ENCODE measurements at places on chromosomes 6 and 20.
A peak's percentile ranks its signal among the peaks of the same experiment; 100 is the strongest.

GRCh38 chr6:149938571-149939355 is 3.1 kb upstream of the ULBP2 start:
- no peak for DNase-seq

DNA sequence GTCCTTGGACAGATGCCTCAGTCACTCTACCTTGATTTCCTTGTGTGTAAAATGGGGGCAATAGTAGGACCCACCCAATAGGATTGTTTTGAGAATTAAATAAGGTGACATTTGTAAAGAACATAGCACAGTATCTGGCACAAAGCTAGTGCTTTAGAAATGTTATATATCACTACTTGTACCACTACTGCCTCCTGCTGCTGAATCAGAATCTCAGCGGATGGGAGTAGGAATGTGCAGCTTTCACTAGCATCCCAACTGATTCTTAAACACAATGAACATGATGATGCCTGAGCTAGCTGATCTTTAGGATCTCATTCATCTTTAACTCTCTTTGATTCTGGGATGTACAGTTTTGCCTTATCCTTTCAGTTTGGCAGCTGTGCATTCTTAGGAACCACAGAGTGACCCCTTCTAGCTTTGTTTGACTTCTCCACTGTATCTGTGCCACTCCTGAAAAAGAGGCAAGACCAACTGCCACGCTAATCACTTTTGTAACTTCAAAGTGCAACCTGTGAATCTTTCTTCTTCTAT is 7.2 kb downstream of the PBOV1 start:
- DNase-seq: no peak

GRCh38 chr6:161660666-161661571 is 387.1 kb upstream of the AGPAT4 start:
- peak; percentile 9 for DNase-seq

GRCh38 chr6:135162678-135163439 is 18.2 kb upstream of the MYB start:
- DNase-seq: peak; percentile 55

- DNase-seq: no peak
Measured at GRCh38 chr6:159221486-159222170, 52.4 kb downstream of the FNDC1 start.

DNA sequence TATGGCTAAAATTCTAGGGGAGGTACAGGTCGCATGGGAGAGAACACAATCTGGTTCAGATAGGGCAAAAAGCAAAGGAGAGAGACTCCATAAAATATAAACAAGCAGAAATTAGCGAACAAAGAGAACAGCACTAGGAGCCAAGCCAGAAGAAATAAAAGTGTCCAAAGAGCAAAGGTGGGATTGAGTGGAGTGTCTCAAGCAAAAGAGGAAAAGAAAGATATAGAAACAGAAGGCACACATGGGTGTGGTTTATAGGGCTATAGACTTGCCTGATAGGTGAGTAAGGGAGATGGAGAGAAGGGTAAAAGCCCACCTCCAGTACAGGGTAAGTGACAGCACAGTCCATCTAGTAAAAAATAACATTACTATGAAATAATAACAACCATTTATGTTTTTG is 36.5 kb upstream of the IRAK1BP1 start:
- no peak for DNase-seq

DNA sequence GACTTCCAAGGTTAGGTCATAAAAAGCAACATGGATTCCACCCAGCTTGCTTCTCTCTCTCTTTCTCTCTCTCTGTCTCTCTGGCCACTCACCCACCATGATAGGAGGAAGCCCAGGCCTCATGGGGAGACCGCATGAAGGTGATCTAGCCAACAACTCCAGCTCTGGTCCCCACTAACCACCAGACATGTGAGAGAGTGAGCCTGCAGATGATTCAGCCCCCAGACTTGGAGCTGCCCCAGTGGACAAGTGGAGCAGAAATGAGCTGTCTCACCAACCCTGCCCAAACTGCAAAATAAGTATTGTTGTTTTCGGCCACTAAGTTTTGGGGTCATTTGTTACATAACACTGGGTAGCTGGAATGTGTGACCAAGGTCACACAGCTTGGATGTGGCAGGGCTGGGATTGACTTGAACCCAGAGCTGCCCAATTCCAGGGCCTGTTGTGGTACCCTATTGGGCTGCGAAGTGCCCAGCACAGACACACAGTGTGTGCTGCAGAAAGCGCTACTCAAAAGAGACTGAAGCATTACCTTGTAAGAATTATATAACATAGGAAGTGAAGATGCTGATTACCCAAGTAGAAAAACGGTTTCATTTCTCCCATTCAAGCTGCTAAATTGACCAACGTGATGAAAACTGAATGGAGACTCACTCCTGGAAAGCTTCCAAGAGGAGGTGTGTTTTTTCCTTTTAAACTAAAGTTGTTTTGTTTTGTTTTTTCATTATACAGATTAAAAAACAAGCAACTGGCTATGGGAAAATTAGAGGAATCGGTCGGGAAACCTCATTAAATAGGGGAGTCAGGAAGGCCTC is 9.1 kb upstream of the TLDC2 start:
- DNase-seq: peak; percentile 78

- DNase-seq: peak; percentile 91
Measured at GRCh38 chr6:149840345-149841075, 23.6 kb downstream of the LRP11 start.

GRCh38 chr6:164533045-164533362 is 776.4 kb downstream of the C6orf118 start:
- no peak for DNase-seq

DNA sequence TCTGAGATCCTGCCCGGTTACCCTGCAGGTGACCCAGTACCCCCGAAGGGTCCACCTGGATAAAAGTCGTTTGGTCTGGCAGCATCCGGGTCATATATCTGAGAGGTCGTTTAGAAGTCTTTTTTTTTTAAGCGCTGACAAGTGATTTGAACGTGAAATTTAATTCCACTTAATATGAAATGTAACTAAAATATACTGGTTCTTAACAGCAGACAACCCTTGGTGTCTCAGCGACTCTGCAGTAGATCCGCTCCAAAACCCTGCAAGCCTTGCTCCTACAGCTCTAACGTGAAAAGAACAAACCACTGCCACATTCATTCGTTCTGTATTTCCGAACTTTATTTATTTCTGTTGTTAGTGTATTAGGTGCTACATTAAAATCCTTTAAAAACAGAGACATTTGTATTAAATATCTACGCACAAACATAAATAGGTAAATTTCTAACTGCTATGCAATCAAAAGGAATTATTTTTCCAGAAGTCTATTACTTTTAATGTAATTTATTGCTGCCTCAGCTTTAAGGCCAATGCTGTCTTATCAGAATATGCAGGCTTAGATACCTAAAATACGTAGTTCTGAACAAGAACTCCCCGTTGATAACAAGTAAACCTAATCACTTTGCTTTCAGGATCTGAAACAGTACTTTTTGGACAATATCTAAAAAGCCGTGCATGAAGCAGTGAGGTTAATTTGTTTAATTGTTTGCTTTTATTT is 33.5 kb upstream of the TCF21 start:
- no peak for DNase-seq

DNA sequence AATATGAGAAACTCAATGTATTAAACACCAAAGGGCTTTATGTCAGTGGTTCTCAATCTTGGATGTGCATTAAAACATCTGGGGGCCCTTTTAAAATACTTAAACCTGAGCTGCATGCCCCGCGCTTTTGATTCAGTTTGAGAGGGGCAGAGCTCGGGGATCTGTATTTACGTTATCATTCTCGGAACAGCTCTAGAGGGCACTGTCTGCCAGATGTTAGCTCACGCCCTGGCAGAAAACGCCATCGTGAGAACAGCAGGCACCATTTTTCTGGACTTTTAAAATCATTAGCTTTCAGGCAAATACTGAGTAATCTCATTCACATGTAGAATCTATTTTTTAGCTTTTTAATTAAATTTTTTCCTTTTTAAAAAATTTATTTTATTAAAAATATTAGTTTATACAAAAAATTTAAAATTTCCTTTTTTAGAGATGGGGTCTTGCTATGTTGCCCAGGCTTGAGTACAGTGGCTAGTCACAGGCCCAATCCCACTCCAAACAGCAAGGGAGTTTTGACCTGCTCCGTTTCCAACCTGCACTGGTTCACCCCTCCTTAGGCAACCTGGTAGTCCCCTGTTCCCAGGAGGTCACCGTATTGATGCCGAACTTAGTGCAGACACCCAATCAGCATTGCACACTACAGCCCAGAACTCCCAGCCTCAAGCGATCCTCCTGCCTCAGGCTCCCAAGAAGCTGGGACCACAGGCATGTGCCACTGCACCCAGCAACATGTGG is 30.0 kb upstream of the ZNF133 start:
- no peak for DNase-seq

DNA sequence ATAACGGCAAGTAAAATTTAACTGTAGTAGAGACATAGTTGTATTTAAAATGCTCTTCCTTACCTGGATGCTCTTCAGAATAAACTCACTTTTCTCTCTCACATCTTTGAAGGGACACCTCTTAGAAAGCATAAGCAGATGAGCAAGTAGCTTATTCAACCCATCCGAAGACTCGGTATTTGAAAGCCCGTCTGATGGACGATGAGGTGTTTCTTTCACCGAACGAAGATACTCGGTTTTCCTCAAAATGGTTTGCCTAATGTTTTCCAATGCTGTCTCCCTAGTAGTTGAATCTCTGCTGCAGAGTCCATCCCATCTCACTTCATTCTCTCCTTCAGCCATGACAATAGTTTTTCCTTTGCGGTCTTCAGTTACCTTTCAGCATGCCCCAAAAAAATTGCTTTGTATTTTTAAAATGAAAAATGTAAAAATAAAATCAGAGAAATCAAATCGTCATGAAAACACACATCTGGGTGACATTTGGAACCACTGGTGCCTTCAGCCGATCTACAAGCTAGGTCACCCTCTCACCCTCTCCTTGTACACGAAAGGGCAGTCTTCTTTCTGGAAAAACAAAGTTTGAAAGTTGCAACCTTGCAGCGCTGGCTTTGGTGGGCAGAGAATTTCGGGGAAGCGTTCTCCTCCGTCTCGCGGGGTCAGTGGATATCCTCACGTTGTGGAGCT is 772 bp downstream of the SESN1 start:
- peak; percentile 21 for DNase-seq

DNA sequence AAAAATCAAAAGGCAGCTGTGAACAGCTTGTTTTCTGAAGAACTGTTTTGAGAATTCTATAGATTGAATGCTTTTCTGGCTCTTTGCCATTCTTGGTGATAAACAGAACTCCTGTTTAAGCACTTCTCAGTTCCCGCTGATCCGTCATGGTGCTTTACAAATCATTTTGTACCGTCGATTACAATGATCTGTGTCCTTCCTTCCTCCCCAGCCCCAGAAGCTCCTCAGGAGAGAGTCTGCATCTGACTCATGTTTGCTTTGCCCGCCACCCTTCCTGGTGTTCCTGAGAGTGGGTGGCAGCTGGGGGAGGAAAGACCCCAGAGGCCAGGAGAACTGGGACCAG is 538.6 kb upstream of the MARCKS start:
- DNase-seq: no peak

- peak; percentile 45 for DNase-seq
Measured at GRCh38 chr6:64225503-64225902, 589.9 kb downstream of the PHF3 start.

DNA sequence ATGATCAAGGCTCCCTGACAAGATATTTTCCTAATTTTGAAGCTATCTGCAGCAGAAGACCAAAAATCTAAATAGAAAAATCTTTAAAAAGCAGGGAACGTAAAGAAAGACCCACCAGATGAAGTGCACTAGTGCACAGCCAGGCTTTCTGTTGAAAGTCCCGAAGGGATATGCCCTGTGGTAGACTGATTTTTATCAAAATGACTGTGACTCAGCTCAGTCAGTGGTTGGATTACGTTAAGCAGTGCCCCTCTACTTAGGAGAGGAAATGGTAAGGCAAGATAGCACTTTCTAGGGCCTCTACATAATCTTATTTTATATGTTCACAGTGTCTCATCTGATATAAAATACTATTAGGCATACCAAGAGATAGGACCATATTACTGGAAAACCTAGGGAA is 123.4 kb upstream of the RAB32 start:
- no peak for DNase-seq

DNA sequence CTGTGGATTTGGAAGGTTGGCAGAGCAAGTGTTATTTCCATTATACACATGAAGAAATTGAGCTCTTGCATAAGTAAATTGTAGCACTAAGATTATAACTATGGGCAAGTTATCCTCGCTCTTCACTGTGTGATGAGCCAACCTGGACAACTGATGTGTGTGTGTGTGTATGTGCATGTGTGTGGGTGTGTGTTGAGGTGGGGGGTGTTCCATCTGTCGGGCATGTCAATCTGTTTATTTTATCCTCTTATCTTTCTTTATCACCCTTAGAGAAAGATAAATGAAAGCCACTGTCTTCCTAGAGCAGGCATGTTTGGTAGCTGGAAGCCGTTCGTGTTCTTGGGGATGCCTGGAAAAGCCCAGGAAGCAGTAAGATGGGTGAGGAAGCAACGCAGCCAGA is 3.0 kb upstream of the DSP start:
- DNase-seq: no peak

GRCh38 chr6:135703621-135704020 is 147.9 kb upstream of the PDE7B start:
- DNase-seq: peak; percentile 21

DNA sequence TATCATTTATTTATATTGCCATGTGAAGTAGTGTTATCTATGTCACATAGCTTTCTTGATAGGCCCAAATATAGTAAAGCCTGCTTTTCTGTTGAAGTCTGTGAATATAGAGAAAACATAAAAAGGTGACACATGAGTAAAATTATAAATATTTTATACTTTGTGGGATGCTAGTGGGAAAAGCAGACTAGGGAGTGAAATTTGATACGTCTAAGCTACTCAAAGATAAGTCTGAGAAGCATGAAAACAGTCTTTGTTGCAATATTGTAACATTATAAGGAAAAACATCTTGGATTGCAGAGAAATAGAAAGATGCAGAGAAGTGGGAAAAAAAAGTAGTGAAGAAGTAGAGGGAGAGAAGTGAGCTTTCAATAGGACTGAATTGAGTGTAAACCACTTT is 75.4 kb downstream of the ZNF292 start:
- no peak for DNase-seq

DNA sequence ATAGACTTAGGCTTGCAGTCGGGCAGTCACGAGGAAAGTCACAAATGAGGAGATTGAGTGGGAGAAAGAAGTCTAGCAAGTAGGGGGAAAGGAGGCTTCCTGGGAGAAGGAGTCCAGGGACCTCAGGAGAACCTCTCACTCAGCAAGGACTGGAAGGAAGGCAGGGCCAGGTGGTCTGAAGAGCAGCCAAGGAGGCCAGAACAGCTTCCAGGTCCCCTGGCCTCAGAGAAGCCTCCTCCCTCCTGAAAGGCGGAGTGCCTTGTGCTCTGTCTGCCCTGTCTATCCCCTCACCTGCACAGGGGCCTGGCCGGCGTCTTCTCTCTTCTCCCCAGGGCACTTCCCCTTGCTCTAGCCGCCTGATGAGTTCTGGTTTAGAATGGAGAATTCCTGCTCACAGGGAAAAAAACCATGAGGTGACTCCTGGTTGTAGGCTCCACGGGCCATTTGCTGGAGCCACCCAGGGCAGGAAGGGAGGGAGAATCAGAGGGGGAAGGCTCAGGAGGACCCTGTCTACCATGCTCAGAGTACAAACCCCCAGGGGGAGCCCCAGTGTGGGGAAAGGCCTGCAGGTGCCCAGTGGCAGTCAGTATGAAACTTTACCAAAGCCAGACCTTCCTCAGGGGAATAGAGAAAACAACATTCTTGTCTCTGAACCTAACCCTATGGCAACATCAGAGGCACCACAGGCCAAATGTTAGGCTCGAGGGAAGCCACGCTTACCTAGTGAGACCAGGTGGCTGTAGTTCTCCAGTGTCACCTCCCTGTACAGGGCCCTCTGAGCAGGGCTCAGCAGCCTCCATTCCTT is 11.2 kb downstream of the ZNF337 start:
- no peak for DNase-seq

GRCh38 chr6:4593951-4594350 is 182.3 kb upstream of the CDYL start:
- no peak for DNase-seq
